ENCODE measurements at places on chromosomes 2 and 18.

DNA sequence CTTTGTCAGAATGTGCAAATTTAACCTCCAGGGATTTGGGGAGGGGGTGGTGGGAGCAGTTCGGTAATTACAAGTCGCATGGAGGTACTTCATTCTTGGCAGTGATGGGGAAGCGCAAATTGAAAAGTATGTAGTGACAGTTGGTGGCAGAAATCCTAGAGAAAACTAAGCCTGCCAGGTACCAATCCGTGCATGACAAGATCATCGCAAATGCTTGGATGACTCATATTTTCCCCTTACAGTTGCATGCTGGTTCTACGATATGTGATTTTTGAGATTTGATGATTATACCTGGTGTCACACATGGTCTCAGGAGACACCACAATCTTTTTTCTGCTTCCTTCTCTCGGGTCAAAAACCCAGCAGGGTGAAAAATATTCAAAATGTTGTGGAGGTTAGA, 479.7 kb upstream of the ID2 start:
- peak; percentile 17 for ATAC-seq

- ATAC-seq, result no peak
These were observed 203.8 kb downstream of the TNS1 start for GRCh38 chr2:217798743-217799562.

- ATAC-seq, result no peak
These were observed 53.8 kb upstream of the TMEM163 start for GRCh38 chr2:134772493-134773169.

GRCh38 chr18:40877096-40877495, 1077.9 kb upstream of the PIK3C3 start:
- no peak for ATAC-seq

GRCh38 chr2:238897911-238898311, 50.0 kb downstream of the TWIST2 start:
- no peak for ATAC-seq

- ATAC-seq, result no peak
These were observed 161.0 kb downstream of the TRIB2 start for GRCh38 chr2:12877761-12878160.

DNA sequence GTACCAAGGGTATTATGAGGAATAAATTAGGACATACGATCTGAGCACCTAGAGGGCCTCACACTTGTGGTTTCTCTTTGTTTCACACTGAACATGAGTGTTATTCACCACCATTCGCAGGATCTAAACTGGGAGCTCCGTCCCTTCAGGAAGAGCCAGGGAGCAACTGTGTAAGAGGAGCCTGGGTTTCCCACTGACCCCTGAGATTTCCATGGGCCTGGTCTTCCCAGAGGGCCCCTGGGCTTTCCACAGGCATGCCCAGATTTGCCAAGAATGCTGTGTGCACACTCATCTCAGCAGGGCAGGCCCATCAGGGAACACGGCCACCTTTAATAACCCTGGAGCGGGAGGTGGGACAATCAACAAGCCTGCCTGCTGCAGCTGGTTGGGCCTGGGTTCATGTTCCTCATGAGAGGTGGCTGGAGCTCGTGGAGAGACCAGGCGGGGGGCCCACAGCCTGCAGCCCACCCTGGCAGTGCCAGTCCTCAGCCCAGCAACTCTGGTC, 416.8 kb upstream of the MYT1L start:
- no peak for ATAC-seq

GRCh38 chr2:200962811-200963123, 693 bp downstream of the ORC2 start:
- peak; percentile 3 for ATAC-seq

DNA sequence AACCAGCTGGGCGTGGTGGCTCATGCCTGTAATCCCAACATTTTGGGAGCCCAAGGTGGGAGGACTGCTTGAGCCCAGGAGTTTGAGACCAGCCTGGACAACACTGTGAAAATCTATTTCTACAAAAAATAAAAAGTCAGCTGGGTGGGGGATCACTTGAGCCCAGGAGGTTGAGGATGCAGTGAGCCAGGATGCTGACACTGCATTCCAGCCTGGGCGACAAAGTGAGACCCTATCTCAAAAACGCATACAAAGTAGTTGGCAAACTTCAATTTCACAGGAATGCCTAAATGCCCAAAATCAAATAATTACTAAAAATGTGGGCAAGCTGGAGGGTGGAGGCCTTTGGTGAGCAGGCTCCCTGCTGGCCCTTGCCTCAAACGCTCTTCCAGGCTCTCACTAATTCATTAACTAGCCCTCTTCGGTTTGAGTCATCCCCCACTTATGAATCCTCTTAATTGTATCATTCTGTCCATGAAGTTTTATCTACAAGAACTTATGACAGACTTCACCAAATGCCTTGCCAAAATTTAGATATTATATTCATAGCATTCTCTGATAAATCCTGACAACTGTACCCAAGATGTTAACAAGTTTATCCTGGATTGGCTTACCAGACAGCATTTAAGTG, 68.7 kb upstream of the ZFP36L2 start:
- ATAC-seq, result no peak

GRCh38 chr2:197799068-197799467, 5.3 kb upstream of the PLCL1 start:
- ATAC-seq, result no peak

DNA sequence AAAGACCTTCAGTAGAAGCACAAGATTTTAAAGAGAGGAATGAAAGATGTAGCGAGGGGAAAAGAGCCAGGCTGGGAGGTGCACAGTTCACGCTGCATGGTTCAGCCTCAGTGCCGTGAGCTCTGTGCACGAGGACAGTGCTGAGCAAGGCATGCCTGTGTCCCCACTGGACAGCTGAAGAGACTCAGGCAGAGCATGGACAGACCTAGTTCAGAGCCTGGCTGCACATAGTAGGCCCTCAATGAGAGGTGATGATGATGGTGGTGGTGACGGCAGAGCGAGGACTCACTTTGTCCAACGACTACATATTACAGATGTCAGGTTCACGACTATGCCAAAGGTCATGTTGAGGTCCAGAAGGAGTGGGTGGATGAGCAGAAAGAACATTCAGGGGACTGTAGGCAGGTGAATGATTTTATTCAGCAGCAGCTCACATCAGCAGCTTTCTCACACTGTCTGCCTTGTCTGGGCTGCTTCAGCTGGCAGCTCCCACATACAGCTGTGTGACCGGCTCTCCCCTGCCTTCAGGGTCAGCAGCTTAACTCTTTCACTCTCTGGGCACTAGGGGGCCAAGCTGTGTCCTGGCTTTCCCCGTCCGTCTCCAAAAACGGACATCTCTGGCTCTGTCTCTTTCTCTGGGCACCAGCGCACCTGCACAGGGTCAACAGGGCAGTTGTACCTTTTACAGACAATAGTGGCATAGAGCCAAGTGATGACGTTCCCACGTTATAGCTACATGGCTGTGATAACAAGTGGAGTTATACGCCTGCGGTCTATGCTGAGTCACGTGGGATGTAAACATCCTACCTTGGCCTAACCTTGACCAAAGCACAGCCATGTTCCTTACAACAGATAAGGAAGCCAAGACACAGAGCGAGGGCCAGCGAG, 128.8 kb upstream of the MSH6 start:
- no peak for ATAC-seq

DNA sequence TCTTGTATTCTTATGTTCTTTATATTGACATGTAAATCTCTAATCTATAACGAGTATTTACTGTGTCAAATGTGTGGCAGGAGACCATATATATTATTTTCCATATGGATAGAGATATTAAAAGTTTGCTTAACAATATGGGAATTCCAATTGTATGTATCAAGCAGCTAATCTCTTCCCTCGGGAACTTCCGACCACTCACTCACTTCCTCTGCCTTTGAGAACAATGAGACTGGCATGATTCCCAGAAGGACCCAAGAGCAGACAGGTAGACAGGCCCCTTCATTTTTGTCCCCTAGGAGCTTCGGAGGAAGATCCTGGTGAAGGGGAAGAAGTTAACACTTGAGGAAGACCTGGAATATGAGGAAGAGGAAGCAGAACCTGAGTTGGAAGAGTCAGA, 24.1 kb downstream of the PLCD4 start:
- ATAC-seq, result no peak

DNA sequence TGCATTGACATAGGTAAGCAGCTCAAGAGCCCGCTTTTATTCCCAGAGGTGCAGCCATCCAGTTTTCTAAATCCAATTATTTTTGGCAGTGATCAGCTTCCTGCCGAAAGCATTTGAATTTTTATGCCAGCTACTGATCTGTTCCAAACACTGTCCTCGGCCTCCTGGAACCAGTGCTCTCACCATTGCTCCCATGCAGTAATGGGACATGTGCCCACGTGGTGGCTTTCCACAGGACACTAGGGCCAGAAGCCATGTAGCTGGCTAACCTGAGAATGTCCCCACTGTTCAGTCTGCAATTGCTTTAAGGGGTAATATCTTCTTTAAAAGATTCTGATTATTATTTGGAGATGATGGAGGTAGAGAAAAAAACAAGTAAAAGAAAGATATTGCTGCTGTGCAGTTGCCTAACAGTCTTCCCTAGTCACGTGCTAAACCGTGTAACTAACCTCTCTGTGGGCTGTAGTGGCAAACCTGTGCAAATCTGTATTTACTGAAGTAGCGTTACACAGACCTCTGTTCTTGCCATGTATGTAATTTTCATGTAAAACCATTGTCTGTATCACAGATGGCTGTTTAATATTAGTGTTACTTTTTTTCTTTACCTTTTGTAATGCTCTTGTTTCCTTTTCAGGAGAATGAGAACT, 13.0 kb downstream of the GRHL1 start:
- no peak for ATAC-seq

- no peak for ATAC-seq
These were observed 23.7 kb downstream of the FARP2 start for GRCh38 chr2:241379481-241380480.

All from activated CD4-positive, CD25-positive, alpha-beta regulatory T cell treated with anti-CD3 and anti-CD28 coated beads, Interleukin-2, amount 50 U/mL, for 24 hours (primary cell).